ENCODE measurements at places on chromosomes 5 and 9.

DNA sequence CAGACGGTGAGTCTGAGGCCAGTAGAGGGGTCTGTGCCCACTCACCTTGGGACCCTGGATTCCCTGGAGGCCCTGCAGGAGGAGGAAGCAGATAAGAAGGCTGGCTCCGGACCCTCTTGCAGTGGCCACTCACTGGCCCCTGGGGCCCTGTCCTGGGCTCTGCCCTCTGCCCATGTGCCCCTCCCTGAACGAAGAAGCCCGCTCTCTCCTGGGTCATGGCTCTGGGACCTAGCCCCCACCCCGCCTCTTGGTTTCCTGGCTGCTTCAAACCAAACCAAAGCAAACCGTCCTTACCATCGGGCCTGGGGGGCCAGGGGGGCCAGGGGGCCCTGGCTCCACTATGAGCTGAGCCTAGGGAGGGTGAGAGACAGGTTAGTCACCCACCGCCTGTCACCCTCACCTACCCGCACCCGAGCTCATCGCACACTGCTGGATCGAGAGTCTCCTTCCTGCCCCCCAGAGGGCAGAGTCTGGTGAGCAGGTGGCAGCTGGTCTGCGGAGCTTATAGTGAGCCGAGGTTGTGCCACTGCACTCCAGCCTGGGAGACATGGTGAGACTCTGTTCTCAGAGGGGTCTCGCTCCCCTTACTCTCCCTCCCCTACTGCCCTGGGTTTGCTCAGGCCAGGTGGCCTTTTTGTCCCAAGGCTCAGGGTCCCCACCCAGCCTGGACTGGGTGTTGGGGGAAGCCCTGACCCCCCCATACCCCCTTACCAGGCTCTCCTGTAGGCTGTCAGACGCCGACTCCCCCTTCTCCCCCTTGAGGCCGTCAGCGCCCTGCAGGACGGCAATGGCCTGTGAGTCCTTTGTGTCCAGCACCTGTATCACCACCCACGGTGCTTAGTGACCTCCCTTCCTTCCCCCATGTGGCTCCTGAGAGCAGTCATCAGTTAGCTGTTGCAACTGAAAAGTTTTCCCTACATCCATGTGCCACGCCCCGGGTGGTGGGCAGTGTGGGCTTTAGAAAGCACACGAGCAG is 15.2 kb upstream of the PHYKPL start:
- DNase-seq, result peak; percentile 46

GRCh38 chr5:14036947-14037346 is 92.5 kb upstream of the DNAH5 start:
- DNase-seq, result no peak

DNA sequence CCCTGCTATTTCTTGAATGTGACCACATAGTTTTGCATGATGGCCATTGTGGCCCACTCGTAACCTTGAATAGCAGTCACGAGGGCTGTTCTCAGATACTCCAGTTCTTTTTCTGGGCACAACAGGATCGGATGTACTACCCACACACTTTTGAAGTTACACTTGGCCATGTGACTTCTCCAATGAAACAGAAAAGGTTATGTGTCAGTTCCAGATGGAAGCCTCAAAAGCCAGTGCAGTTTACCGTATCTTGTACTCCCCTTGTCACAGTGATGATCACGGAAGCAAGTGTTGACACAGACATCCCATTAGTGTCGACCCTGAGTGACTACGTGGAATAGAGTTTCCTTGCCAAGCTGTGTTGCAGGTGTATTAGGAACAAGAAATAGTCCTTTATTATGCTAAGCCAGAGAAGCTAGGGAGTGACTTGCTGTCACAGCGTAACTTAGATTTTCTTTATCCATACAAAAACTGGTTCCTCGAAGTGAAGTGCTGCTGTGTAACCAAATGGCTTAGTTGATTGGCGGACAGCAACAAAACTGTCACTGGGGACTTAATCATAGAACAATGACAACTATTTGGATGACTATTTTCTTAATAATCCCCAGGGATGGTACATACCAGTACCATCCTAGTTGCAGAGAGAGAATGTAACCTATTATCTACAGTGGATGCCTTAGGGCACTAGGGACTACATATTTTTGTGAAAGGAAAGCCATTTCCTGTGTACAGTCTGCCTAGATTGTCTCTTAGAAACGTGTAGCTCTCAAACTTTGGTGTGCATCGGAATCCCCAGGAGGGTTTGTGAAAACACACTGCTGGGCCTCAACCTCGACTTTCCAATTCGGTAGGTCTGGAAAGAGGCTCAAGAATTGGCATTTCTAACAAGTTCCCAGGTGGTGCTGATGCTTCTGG is 90.1 kb upstream of the DMRT1 start:
- no peak for DNase-seq

- DNase-seq, result no peak
These were observed 437.8 kb downstream of the PLK2 start for GRCh38 chr5:58022055-58022454.

DNA sequence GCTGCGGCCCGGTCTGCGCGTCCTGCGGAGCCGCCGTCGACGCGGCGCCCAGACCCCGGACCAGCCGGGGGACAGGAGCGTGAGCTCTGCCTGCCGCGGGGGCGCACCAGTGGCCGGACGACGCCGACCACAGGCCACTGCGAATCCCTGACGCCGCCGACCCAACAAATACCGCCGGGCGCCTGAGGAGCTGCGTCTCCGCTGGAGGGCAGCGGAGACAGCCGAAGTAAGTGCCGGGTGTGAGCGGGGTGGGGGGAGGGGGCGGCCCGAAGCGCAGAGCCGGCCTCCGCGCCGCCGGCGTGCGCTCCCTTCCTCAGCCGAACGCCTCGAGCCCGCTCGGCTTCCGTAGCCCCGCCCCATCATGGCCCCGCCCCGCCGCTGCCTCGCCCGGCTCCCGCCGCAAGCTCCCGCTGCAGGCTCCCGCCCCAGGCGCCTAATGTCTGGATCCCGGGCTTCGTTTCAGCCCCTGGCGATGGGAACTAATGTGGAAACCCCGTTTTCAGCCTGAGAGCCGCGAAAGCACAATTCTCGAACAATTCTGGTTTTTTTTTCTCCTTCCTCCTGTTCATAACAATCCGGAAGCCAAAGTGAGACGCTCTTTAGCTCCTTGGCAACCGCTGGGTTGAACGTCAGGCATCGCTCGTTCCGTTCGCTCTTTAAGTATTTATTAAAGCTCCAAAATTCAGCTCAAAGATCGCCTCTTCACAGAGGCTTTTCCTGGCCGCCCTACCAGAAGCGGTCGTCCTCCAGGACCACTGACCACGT is at the start of gene RFK:
Gene RFK, minus strand, starts transcription at position 232 of the 765 bp plus-strand sequence. CDS start 255 bp downstream, outside the sequence.
- peak; percentile 95 for DNase-seq

DNA sequence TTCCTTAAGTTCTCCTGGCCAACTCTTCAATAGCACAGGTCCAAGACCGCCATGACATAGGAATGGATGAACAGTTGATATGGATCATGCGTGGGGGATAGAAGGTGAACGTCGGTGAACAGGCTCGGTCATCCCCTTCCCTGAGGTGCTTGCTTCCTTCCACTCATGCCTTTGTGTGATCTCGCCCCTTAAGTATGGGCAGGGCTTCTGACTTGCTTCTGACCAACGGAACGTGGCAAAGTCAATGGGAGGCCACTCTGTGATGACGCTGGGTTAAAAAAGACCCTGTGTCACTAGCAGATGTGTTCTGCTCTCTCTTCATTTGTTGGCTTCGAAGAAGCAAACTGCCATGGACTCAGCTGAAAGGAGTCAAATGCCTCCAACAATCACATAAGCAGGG is 240.5 kb upstream of the TUT7 start:
- no peak for DNase-seq

DNA sequence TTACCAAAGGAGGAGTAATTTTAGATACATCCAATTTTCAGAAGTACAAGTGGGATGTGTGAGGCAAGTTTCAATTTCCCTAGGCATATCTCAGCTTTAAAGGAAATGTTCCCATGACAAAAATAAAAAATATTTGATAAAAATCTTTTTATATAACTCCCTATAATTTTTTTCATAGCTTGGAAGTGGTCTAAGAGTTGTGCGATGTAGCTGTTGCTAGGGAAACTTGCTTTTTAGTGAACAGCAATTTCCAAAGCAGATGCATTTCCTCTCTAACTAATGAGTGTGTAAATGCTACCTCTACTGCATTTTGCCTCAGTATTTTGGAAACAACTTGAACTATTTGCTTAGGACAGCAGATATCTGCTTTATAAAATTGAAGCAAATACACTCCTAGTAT is 39.6 kb downstream of the MACIR start:
- DNase-seq, result no peak

- peak; percentile 62 for DNase-seq
These were observed 568 bp downstream of the MACIR start for GRCh38 chr5:103258957-103259704.

DNA sequence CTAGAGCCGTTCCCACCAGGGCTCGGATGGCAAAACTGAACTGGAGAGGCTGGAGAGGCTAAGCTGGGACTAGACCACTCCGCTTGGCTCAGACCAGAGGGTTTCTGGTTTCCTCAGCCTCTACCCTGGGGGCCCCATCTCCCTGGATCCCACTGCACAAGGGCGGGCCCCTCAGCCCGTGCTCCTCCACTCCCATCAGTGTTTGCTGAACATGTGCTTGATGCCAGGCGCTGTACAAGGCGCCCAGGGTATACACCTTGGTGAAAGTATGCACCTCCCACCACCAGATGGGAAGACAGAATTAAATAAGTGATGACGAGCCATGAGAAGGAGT is 18.0 kb downstream of the GPX3 start:
- DNase-seq, result no peak

GRCh38 chr9:129907201-129907600 is 71.9 kb downstream of the USP20 start:
- no peak for DNase-seq

GRCh38 chr5:150661821-150662596 is 958 bp downstream of the MYOZ3 start:
- DNase-seq, result no peak

DNA sequence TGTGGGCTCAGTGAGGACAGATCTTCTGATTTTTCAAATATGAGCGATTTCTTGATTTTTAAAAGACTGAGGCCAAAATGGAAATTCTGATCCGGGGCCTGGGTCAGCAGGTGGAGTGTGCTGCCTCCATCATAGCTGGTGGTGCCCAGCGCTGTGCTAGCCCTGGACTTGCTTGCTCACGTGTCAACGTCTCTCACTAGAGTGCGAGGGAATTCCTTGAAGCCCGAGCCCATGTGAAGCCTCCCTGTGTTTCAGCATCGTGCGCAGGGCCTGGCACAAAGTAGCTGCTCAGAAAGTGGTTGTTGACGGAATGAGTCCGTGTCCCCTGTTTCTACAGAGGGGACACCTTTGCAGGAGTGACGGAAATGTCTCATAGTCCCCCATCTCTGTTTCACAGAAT is 50.5 kb downstream of the RGS3 start:
- DNase-seq, result no peak

DNA sequence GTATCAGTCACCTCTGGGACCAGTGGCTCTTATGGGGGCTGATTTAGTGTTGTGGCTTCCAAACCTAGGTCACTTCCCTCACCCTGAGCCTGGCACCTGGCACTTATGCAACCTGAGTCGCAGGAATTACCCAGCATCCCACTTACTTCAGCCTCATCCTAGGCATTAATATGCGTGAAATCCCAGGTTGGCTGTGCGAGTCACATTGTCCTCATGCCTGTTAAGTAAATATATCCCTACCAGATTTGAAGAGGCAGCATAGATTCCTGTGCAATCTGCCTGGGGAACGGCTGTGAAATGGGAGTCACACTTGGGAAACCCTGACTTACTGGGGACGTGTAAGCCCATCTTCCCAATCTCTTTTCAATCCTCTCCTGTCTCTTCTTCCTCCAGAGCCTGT is 42.7 kb upstream of the AKNA start:
- no peak for DNase-seq

DNA sequence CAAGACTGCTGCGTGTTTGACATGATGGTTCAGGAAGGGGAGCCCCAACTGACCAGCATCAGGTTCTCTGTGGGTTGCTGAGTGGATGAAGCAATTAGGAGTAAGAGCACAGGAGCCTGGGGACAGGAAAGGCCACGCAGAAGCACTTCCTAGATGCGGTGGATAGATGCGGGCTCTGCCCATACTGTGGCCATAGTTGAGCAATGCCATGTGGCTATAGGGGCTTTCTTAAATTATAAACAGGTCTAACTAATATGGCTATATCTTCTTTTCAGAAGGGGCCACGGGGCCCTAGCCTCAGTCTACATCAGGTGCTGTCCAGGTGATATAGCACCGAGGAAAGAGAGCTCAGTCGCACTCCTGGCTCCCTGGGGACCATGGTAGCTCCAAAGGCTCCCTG is 198.6 kb downstream of the GADD45G start:
- DNase-seq, result no peak

DNA sequence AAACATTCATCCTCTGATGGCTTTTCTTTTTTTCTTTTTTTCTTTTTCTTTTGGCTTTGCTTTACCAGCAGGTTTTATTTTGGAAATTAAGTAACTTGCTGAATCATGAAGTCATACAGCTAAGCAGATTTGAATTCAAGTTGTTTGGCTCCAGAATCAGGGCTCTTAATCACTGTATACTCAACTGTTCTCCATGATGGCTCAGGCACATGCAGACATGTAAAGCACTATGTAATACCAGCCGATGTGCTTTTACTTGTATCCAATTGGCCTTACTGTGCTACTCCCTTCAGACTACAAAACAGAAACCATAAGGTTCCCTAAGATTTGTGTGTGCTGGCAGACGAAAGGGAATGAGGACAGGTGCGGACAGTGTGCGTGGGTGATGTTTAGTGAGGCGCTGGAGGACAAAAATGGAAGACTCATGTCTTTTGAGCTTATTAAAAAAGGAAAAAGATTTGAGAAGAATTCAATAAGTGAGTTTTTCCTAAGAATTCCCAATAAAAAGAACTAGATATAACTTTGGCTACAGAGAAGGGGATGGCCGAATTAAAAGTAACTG is 44.7 kb upstream of the OTP start:
- DNase-seq, result no peak

GRCh38 chr5:78058625-78059024 is 235.9 kb downstream of the AP3B1 start:
- no peak for DNase-seq

GRCh38 chr5:37991301-37992299 is 151.8 kb upstream of the GDNF start:
- DNase-seq, result no peak

DNA sequence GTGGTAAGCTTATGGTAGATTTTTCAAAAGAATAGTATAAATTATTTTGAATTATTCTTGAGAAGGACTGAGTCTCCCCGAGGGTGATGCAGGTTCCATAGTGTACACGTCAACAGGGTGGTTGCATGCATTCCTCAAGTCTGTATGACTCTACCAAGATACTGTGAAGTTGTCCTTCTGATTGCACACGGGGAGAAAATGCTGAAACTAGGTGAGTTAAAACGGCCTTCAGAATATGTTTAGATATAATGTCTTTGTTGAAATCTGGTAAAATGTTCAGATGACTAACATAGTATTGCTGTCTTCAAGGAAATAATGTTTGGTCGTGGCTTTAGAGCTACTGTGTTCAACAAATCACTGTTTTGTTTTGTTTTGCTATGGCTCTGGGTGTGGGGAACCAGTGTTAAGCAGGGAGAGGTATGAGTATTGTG is 22.4 kb upstream of the TNFAIP8 start:
- no peak for DNase-seq

GRCh38 chr9:127714951-127715469 is 453 bp downstream of the PTRH1 start:
- DNase-seq, result no peak

GRCh38 chr9:99441829-99442228 is 219.7 kb downstream of the SEC61B start:
- DNase-seq, result no peak

- no peak for DNase-seq
These were observed 403.6 kb upstream of the IRX2 start for GRCh38 chr5:3155046-3155445.

- no peak for DNase-seq
These were observed 24.7 kb downstream of the NTRK2 start for GRCh38 chr9:84694248-84694647.

Data from WERI-Rb-1 (cell line).